A549 treated with DMSO at 1 μM for 4 hours (cell line): ENCODE measurements at places on chromosomes 2 and 18. TPM values are rescaled to one million over a fixed set of nuclear protein-coding genes. Genes with fewer than 3 reads are reported as not detected.

The ARHGAP25 gene
- 0.13 to 0.21 TPM (median 0.16 TPM) in 5 replicates for total RNA-seq

The CYBRD1 gene
- total RNA-seq, result 28.7 to 38.6 TPM (median 36.6 TPM) in 5 replicates

The CDH2 gene
- 33.3 to 52.2 TPM (median 44.8 TPM) in 5 replicates for total RNA-seq

The RNU2-63P gene
- total RNA-seq, result not detected in 5 replicates

The GKN2 gene
- total RNA-seq, result 2.3 to 4.3 TPM (median 3.7 TPM) in 5 replicates
